ENCODE measurements at places on chromosomes 11 and 22. TPM values are rescaled to one million over a fixed set of nuclear protein-coding genes. Genes with fewer than 3 reads are reported as not detected.

- no peak for DNase-seq
Observed at GRCh38 chr11:113481672-113482071, 6.5 kb upstream of the DRD2 start.

GRCh38 chr22:23521441-23522113, 58.5 kb downstream of the IGLL1 start:
- DNase-seq: peak; percentile 73

DNA sequence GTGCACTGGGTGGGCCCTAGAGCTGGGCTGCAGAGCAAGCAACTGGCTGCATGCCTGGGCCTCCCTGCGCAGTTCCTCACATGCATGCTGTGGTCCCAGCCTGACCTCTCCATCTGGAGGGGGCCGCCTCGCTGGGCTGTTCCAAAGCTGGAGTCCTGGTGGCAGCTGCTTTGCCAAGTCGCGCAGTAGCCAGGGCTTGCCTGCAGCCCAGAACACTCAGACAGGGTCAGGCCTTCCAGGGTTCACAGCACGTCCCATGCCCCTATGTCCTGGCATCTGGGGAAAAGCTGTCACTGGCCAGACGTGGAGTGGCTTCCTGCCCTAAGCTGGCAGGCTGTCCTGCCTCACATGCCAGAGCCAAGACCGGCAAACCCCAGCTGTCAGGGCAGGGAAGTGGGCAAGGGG, 16.5 kb upstream of the CDC42EP2 start:
- DNase-seq: no peak

Gene TBX10
- total RNA-seq: not detected

GRCh38 chr11:38038777-38039176, 1440.7 kb upstream of the RAG2 start:
- DNase-seq: no peak

DNA sequence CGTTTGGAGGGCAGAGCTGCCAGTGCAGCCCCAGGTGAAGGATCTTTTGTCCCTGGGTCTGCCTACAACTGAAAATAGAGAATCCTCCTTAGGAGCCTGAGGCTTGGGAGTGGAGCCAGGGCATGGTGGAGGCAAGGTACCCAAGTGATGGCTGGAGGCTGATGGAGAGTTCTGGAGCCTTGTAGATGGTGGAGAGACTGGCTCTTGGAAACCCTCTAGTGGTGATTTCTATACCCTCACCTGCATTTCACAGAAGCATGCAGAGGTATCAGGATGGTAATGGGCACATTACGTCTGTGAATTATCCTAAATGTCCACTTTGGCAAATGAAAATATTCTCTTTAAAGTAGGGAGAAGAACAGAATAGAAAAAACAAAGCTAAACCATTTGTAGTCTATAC, 44.4 kb downstream of the INSC start:
- DNase-seq: no peak

Gene JAML
- 11.0 TPM for total RNA-seq

DNA sequence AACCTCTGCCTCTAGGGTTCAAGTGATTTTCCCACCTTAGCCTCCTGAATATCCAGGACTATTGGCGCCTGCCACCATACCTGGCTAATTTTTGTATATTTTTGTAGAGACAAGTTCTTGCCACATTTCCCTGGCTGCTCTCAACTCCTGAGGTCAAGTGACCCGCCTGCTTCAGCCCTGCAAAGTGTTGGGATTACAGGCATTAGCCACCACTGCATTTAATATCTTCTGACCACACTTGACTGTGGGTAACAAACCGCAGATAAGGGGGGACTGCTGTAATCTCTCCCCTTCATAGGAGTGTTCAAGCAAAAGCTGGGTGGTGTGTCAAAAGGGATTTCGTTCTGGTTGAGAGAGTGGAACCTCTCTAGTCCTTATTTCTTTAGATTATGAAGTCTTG, 53.4 kb downstream of the GRAMD1B start:
- DNase-seq: no peak

Gene CCDC87
- not detected for total RNA-seq

DNA sequence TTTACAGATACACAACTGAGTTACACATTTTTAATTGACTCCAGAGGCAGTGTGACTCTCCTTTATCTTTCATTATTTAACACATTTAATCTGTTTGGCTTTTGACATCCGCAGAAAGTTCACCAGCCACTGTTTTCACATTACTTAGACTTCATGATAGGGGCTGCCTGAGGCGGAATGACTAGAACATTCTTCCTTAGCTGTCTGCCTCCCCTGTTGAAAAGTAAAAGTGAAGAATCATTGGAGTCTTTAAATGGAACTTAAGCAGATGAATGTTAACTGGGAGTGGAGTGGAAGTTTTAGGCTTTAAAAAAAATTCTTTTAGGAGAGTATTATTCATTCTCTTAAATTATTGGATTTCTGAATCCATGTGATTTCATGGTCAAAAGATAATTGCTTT, 229.2 kb upstream of the MTNR1B start:
- no peak for DNase-seq

Gene OSBP
- total RNA-seq: 46.3 TPM

Gene FGF19
- total RNA-seq: not detected
